Esophagus muscularis mucosa (tissue), 4 donors: ENCODE measurements at places on chromosomes 6 and 20. TPM values are rescaled to one million over a fixed set of nuclear protein-coding genes. Genes with fewer than 3 reads are reported as not detected.
A peak's percentile ranks its signal among the peaks of the same experiment; 100 is the strongest.

- H3K4me3 ChIP-seq, result no peak overlapping the region
- no peaks in the 10 kb centered on the region for H3K36me3 ChIP-seq
- no peaks in the 10 kb centered on the region for H3K27me3 ChIP-seq
These were observed 21.6 kb downstream of the CFAP61 start for GRCh38 chr20:20073801-20074371.

GRCh38 chr6:34795836-34796425 lies 4.0 kb downstream of the BLTP3A start:
- peaks cover 18% of the 10 kb centered on the region for H3K4me1 ChIP-seq
- H3K27ac ChIP-seq, result no peak overlapping the region
- no peaks in the 10 kb centered on the region for H3K27me3 ChIP-seq
- H3K36me3 ChIP-seq, result no peaks in the 10 kb centered on the region
- DNase-seq, result no peak
- H3K4me3 ChIP-seq, result no peak overlapping the region

- H3K27ac ChIP-seq, result no peak overlapping the region
- no peak overlapping the region for H3K4me3 ChIP-seq
- DNase-seq, result no peak
- no peaks in the 10 kb centered on the region for H3K27me3 ChIP-seq
- no peaks in the 10 kb centered on the region for H3K36me3 ChIP-seq
- H3K4me1 ChIP-seq, result peaks cover 12% of the 10 kb centered on the region
These were observed 142.9 kb downstream of the HIVEP2 start for GRCh38 chr6:142802124-142802523.

DNA sequence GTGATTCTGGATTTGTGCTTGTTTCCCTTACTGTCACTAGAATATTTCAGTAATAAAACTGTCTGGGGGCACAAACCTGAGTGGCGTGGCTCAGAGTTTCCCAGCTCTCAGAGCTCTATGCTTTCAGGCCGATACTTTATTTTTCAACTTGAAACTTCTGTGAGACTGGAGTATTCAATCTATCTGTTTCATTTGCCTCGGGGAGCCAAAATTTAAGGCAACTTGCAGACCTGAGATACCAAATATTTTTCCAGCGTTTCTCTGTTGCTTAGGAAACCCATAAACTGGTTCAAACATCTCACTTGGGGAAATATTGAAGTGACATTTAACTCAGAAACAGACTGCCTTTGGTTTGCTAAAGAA lies 74.7 kb downstream of the SOBP start:
- H3K27ac ChIP-seq, result peak overlapping the region; percentile 34
- no peaks in the 10 kb centered on the region for H3K27me3 ChIP-seq
- no peaks in the 10 kb centered on the region for H3K36me3 ChIP-seq

- no peaks in the 10 kb centered on the region for H3K36me3 ChIP-seq
- no peaks in the 10 kb centered on the region for H3K4me1 ChIP-seq
- H3K27ac ChIP-seq, result no peak overlapping the region
- no peaks in the 10 kb centered on the region for H3K27me3 ChIP-seq
- DNase-seq, result no peak
- no peak overlapping the region for H3K4me3 ChIP-seq
These were observed 16.5 kb downstream of the SLC2A4RG start for GRCh38 chr20:63755933-63756647.

DNA sequence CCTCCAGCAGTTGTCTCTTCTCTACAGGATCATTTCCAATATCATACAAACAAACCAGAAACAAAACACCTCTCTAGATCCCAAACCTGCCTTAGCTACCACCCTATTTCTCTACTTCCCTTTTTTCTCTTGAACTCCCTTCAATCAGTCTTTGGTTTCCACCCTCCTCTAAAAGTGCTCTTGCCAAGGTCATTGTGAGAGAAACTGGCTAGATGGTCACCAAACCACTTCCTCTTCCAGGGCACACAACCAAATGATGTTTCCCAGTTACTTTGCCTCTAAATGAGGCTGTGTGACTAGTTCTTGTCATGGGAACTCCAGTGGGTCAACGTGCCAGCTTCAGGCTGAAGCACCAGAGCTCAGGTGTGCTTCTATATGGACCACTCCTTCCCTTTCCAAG lies 85.8 kb upstream of the ARMC2 start:
- H3K4me3 ChIP-seq, result no peak overlapping the region
- no peaks in the 10 kb centered on the region for H3K27me3 ChIP-seq
- no peaks in the 10 kb centered on the region for H3K4me1 ChIP-seq

DNA sequence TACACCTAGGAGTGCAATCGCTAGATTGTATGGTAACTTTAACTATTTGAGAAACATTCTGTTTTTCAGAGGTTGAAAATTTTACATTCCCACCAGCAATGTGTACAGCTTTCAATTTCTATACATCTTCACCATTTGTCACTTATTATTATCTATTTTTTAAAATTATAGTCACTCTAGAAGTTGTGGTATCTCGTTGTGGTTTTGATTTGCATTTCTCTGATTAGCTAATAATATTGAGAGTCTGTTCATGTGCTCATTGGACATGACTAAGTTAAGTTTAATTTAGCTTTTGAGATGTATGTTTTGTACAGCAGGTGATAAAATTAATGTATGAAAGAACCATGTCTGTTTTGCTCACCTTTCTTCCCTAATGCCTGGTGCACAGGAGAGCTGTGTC lies 34.8 kb upstream of the PLCB1 start:
- no peak overlapping the region for H3K27ac ChIP-seq
- no peak for DNase-seq
- peaks cover 36% of the 10 kb centered on the region for H3K4me1 ChIP-seq

- no peak overlapping the region for H3K4me3 ChIP-seq
- H3K27ac ChIP-seq, result no peak overlapping the region
- no peak for DNase-seq
- no peaks in the 10 kb centered on the region for H3K4me1 ChIP-seq
- H3K36me3 ChIP-seq, result peaks cover 23% of the 10 kb centered on the region
These were observed 112.0 kb downstream of the ATXN1 start for GRCh38 chr6:16649241-16649640.

- H3K27me3 ChIP-seq, result no peaks in the 10 kb centered on the region
- no peaks in the 10 kb centered on the region for H3K36me3 ChIP-seq
- no peak for DNase-seq
- H3K4me1 ChIP-seq, result no peaks in the 10 kb centered on the region
- no peak overlapping the region for H3K27ac ChIP-seq
These were observed 406.2 kb upstream of the NOX3 start for GRCh38 chr6:155861821-155862220.

DNA sequence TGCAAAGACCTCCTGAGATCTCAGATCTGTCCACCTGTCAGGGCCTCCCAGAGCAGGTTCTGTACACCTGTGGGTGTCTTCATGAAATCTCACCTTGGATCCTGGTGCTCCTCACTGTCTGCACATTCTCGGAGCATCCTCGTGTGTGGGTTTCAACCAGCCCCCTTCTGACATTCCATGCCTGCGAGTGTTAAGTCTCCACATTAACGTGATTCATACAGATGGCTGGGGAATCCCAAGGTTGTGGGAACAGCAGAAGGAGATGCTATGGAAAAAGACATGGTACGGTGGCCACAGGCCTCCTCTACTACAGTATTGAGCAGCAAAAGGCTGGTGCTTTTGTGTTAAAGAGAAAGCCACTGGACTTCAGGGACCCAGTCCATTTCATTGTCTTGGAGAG lies 556.5 kb downstream of the DHX35 start:
- peak; percentile 89 for DNase-seq
- H3K27me3 ChIP-seq, result no peaks in the 10 kb centered on the region
- H3K36me3 ChIP-seq, result no peaks in the 10 kb centered on the region
- H3K4me1 ChIP-seq, result no peaks in the 10 kb centered on the region
- no peak overlapping the region for H3K27ac ChIP-seq

DNA sequence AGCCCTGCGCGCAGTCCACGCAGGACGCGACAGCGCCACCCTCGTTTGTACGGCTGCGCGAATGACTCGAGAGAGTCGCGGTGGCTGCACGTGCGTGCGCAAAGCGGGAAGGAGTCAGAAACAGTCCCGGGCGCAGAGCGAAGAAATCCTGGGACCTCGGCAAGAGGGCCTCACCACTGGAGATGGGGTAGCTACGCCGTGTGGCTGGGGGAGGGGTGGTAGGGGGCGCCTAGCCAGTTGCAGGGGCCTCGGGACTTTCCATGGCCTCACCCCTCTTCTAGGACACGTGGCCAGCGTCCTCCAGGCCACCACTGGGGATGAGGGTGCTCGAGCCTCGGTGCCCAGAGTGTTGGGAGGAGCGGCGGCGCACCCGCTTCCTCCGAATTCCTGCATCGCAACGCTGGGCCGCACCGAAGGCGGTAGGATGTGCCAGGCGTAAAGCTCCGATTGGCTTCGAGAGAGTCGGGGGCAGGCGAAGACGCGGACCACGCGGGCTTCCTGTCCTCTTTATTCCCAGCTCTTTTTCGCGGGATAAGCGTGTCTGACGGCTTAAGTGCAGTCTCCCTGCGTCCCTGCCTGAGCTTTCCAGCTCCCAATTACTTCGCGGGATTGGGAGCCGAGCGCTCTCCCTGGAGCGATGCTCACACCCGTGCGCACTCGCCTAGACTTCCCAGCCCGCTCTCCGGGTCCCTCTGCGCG lies 38.7 kb downstream of the NCR2 start:
- no peaks in the 10 kb centered on the region for H3K27me3 ChIP-seq
- H3K36me3 ChIP-seq, result no peaks in the 10 kb centered on the region
- peak; percentile 60 for DNase-seq
- H3K27ac ChIP-seq, result no peak overlapping the region
- H3K4me3 ChIP-seq, result no peak overlapping the region
- peaks cover 56% of the 10 kb centered on the region for H3K4me1 ChIP-seq

MUC21 gene
- not detected for total RNA-seq

SNPH gene
- 22.8 TPM for total RNA-seq

ZSCAN23 gene
- 2.7 TPM for total RNA-seq

MAFB gene
- total RNA-seq, result 35.5 TPM

KHDRBS2 gene
- total RNA-seq, result 0.17 TPM

TREM1 gene
- 1.2 TPM for total RNA-seq

NOL4L gene
- 19.4 TPM for total RNA-seq

ANKEF1 gene
- total RNA-seq, result 1.0 TPM

FAM83B gene
- not detected for total RNA-seq

GSTA2 gene
- total RNA-seq, result not detected

ZKSCAN8 gene
- total RNA-seq, result 19.9 TPM
